ENCODE measurements at places on chromosomes 3 and 15.
A peak's percentile ranks its signal among the peaks of the same experiment; 100 is the strongest.

DNA sequence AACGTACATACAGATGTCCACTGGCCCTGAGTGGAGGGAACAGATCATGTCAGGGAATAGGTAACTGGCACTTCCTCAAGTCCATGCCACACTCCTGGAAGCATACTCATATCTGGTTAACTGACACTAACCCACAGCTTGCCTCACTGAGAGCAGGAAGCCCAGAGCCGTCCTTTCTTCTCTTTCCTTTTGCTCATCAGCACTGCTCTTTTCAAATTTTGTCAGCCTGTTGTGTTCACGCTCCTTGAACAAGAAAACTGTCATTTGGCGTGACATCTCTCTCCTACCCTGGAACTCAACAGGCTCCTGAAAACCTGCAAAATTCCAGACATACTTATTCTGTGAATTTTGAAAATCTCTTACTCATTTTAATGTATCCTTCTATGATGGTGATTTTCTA is 360.2 kb downstream of the MAGI1 start:
- DNase-seq = no peak

DNA sequence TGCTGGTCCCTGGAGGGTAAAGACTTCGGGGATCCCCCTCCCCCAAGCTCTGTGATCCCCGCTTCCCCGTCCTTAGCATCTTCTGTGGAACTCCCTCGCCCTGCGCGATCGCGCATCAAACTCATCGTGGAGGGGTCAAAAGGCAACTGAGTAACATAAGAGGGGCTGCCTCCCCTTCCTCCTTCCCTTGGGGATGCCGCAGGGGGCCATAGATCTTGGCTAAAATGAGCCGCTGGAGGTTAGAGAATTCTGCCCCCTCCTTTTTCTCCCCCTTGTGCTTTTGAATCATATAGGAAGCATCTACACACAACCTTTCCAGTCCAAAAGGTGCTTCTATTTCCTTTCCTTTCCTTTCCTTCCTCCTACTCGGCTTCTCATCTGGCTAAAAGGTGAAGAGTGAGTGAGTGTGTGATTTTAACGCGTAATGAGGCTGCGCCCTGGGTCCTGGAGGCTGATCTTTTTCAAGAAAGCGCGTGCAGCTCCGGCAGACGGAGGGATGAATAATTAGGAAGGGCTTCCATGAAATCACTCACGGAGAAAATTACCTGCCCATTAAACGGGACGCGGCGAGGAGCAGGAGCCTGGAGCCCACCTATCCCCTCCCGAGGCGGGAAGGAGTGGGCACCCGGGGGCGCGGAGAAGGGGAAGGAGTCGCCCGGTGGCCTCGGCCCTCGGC is 831 bp upstream of the ROBO2 start:
- no peak for DNase-seq

DNA sequence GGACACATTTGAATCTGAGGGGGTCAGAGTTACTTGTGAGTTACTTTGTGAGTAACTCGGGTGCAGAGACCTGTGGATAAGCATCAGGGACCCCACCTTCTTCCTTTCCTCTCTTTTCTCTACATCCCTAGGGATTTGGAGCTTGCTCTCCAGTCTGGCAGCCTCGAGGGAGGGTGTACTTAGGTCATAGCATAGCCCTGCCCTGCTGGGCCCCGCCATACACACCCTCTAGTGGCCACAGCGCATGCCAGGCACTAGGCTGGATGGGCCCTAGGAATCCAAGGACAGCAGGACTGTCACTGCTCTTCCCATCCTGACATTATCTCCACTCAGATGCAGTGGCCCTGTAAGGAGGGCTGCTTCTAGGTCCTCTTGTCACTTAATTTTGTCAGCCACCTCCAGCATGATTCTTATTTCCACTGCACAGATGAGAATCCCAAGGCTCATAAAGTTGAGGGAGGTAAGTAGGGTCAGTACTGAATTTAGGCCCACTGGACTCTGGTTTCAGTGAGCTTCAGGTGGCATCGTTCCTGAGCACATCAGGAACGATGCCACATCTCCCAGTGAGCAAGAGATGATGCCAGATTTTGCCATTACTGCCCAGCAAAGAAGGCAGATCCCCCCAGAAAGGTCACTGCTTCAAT is 3.6 kb upstream of the SMAD6 start:
- peak; percentile 81 for DNase-seq

- DNase-seq = peak; percentile 79
These were observed 28.8 kb downstream of the TMED3 start for GRCh38 chr15:79339588-79340314.

- no peak for DNase-seq
These were observed 9.8 kb downstream of the SELENOS start for GRCh38 chr15:101267320-101268104.

DNA sequence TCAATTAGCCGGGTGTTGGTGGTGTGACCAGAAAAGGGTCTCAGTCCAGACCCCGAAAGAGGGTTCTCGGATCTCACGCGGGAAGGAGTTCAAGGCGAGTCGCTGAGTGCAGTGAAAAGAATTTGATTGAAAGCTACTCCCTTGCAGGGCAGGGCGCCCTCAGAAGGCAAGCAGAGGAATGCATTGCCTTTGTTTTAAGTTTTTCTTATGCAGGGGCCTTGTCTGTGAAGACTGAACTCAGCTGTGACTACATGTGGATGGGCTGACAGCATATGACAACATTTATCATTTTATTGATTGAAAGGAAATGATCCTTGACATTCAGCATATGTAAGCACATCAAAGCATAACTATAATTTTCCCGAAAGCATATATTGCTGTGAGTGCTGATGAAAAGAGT is 11.8 kb downstream of the CPN2 start:
- no peak for DNase-seq

DNA sequence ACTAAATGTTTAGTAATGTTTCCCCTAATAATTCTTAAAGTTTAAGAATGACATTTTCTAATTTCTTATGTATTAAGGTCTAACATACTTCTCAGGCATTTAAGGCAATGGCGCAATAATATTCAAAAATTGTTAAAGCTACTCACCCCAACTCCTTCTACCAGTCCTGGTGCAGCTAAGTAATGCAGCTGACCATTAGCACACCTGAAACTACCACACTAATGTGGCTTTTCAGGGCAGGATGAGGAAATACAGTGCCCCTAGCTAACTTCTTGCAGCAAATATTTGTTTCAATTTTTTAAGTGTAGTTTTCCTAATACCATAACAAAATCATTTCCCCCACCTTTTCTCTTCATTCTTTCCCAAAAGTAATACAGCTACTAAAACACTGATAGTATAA is 827.7 kb downstream of the FHIT start:
- no peak for DNase-seq

DNA sequence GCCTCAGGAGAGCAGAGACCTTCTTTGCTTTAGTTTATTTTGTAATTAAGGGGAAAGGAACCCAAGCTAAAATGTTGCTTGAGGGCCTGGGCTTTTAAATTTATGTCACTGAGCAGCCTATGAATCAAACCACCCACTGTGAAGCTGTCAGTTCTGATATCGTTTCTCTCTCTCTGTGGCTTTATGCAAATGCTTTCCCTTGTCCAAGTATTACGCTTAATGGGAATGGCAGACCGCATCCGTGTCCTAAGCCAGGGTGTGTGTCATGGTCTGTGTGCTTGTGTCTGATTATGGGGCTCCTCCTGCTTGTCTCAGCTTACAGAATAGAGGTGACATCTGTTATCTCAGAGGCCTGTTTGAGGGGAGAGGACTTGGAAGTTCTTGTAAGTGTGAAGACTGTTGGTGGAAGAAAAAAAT is 82.4 kb downstream of the EBLN2 start:
- no peak for DNase-seq

- DNase-seq = no peak
These were observed 228.5 kb downstream of the CHL1 start for GRCh38 chr3:425079-425478.

GRCh38 chr15:43521419-43521818 is 4.0 kb downstream of the MAP1A start:
- DNase-seq = no peak

GRCh38 chr3:152176241-152176640 is 92.5 kb upstream of the MBNL1 start:
- no peak for DNase-seq

GRCh38 chr3:49554633-49555265 is 472 bp downstream of the BSN start:
- no peak for DNase-seq

- no peak for DNase-seq
These were observed 344.9 kb downstream of the SLC9A9 start for GRCh38 chr3:143503325-143503885.

- no peak for DNase-seq
These were observed 8.6 kb upstream of the ITGB5 start for GRCh38 chr3:124895756-124896155.

GRCh38 chr3:25683410-25683809 is 18.7 kb upstream of the TOP2B start:
- DNase-seq = no peak

DNA sequence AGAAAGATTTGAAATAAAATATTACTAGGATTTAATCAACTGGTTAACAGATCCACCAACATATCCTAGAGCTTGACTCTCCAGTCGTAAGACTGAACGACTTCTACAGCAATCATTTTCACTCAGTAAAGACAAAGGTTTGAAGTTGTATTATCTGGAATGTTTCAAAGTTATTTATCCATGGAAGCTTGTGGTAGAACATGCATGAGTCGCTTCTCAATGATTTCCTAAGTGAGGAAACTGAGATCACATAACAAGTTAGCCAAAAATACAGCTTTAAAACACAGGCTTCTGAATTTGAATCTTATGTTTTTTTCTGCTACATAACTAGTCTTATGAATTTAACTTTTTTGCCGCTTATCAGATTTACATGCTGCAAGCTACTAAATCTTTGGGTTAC is 241.8 kb downstream of the FOXP1 start:
- no peak for DNase-seq

DNA sequence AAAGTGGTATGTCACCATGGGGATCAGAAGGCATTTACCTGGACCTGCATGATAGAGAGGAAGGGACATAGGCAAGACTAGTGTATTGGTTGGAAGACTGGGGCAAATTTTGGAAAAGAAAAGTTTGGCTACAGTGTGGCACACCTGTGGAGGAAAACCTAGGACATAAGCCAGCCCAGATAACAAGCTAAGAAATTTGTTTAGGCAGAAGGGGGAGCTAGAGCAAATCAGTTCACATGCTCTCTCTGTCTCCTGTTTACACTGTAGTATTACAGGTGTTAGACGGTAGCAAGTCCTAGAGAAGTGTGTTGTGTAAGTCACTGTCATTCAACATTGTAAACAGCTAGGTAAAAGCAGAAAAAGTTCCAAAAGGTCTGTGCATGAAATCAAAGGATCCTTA is 11.9 kb upstream of the ALDH1A2 start:
- no peak for DNase-seq

DNA sequence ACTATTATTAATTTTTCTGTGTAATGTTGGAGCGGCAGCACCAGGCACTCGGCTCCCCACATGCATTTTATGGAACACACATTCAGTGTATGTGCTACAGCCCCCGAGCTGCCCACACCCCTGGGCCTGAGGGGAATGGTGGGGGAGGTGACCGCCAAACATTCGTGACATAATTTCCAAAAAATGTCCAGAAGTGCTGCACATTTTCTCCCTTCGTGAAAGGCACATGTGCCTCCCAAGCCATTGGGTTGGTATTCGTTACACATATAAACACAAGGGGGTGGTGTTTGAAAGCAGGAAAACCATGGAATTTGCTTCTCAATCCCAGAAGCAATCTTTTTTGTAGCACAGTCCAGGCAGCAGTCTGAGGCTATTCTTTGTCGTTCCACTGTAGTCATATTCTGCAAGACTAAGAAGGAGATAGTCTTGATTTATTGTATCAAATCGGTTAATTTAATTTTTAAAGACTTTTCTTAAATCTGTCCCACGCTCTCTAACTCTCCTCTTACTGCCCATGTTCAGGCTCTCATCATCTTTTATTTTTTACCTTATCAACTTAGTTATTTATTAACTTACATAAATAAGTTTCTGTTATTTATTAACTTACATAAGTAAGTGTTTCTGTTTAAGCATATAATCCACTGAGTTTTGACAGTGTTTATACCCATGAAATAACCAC is 39.2 kb upstream of the POLR2M start:
- no peak for DNase-seq

- peak; percentile 78 for DNase-seq
These were observed 44.3 kb upstream of the TLE3 start for GRCh38 chr15:70142072-70142321.

DNA sequence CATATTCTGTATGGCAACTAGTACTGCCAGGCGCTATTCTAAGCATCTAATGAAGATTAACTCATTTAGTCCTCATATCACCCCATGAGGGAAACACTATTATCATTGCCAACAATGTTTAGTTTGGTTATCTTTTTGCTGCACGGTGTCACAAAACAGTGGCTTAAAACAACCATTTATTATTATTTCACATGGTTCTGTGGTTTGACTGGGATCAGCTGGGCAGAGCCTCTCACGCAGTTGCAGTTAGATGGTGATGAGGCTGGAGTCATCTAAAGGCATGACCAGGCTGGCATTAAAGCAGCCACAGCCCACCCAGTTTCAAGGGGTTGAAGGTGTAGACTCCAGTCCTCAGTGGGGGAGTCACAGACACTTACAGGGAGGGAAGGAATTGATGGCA is 32.8 kb upstream of the RASA2 start:
- no peak for DNase-seq

GRCh38 chr3:40938591-40938990 is 260.7 kb upstream of the CTNNB1 start:
- DNase-seq = no peak

DNA sequence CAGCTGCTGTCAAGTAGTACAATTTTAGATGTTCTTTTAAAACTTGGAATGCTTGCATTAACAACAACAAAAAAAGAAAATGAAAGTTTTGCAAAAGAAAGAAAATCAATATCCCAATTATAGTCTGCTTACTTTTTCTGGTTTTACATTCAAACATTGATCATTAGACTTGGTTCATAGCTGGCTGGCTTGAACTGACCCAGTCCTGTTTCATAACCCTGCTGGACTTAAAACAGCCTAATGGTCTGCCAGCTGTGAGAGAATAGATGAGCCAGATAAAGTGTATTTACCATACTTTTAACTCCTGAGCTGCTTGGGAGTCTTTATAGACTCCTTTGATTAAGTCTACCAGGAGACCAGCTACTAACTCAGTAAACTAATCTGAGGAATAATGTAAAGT is 59.2 kb downstream of the PIAS1 start:
- no peak for DNase-seq

DNA sequence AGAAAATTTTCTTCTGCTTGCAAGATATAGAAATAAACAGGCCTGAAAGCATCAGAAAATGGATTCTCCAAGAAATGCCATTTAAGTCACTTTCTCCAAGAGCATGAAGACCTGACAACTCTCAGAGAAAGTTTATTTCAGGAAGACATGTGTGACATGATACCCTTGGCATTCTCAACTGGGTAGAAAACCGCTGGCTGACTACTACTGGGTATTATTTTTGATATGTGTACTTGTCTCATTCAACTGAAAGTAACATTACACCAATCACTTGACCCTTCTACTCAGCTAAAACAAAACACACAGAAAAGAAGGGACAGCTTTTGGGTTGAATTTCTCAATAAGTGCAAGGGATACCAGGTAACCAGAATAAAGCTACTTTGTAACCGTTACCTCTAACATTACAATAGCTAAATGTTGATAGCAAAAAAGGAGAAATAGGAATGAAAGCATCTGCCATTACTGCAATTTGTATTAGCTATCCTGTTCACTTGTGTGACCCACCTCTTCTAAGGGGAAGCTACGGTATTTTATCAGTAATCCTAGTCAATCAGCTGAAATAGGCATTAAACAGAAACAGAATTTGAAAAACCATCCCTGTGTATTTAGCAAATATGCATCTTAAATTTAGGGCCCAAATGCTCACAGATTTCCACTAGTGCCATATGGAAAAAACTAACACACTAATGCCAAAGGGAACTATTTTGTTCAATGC is 7.3 kb downstream of the TRA2B start:
- DNase-seq = no peak

All from KBM-7 (cell line).